ENCODE measurements at places on chromosomes 16 and 17. TPM values are rescaled to one million over a fixed set of nuclear protein-coding genes. Genes with fewer than 3 reads are reported as not detected.

The MMP15 gene
- 2.2 TPM for total RNA-seq

The MYO18A gene
- total RNA-seq: 37.9 TPM

The SCGB1C2 gene
- total RNA-seq: not detected

The HIC1 gene
- total RNA-seq: 26.4 TPM

The TP53TG3 gene
- total RNA-seq: not detected

The FMNL1 gene
- total RNA-seq: 2.7 TPM

The CHST5 gene
- under 0.01 TPM for total RNA-seq

All from bronchus fibroblast of lung (primary cell).